ENCODE measurements at places on chromosomes 6 and 20.

DNA sequence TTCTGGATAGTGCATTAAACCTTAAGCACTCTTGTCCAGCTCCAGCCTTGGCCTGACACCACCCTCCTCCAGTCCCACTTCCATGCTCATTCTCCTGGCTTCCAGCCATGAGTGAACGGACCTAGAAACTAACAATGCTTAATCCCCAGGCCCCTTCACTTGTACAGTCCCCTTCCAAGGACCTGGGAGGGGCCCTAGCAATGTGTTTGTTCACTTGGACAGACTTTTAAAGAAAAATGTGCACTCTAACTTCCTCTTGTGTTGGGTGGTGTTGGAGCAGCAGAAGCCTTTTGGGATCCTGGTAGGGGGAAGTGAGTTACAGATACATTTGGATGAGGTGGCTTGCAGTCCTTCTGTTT lies 48.9 kb upstream of the CCN6 start:
- DNase-seq = no peak

DNA sequence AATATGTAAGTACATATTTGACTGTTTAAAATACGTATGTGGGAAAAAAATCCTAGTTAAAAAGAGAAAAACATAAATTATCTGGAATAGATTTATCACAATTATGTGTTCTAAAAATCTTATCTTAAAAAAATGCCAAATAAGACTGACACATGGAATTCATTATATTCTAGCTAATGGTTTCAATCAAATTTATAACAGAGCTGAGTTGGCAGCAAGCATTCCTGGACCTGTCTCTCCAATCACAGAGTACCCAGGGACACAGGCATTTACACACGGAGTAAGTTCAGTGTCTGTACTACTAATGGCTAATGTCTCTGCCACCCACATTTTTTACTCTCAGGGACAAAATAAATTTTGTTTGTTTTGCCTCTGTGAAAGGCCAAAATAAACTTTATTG lies 122.3 kb downstream of the RPS12 start:
- DNase-seq = no peak

DNA sequence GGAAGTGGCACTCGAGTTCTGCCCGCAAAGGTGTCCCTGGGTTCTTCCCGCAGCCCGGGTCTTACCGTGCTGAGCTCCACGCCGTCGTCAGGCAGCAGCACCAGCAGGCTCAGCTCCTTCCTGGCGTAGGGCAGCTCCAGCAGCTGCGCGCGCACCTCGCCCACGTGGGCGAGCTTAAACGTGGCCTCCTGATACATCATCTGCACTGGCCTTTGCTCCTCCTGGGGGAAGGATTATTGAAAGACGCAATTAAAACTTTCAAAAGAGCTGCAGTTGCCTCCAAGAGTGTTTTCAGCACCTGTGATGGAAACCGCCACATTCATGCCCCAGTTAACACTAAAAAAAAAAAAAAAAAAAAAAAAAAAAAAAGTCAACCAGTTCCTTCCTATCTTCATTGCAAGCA lies 11.3 kb downstream of the SERPINB9 start:
- no peak for DNase-seq

- no peak for DNase-seq
Observed at GRCh38 chr6:116205281-116205680, 48.6 kb downstream of the TSPYL4 start.

- no peak for DNase-seq
Observed at GRCh38 chr6:123804014-123804786, 535 bp downstream of the NKAIN2 start.

DNA sequence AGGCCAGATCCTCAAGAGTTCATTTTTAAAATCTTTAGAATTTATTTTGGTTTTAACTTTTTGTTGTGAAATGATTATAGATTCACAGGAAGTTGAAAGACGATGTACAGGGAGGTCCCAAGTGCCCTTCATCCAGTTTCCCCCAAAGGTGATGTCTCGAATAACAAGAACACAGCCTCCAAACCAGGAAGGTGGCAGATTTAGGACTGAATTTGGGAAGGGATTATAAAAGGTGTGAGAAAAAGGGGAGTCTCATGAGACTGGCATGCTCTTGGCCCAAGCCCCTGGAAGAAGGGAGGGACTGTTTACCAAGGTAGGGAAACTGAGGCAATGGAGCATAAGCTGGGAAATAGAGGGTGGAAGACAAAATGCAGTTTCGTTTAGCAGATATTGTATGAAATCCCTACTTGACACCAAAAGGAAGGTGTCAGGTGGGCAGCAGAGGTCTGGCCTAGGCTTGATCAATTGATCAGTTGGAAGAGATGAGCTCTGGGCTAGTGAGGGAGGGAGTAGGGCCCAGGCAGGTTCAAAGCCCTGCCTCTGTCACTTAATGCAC lies 81.2 kb downstream of the BMP7 start:
- DNase-seq = no peak

DNA sequence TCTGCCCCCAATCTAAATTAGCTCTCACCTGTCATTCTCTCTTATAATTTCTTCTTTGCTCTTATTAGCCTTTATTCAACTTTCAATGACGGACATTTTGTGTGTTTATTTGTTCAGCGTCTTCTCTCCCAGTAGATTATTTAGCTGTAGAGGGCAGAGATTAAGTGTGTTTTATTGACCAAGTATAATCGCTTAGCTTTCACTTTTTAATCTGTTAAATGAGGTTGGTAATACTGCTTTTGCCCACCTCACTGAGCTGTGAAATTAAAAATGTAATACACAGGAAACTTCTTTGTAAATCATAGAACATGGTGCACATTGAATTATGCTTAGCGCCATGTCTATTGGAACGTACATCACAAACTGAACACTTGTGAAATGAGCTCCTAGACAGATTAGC lies 3.5 kb upstream of the CCN6 start:
- no peak for DNase-seq

DNA sequence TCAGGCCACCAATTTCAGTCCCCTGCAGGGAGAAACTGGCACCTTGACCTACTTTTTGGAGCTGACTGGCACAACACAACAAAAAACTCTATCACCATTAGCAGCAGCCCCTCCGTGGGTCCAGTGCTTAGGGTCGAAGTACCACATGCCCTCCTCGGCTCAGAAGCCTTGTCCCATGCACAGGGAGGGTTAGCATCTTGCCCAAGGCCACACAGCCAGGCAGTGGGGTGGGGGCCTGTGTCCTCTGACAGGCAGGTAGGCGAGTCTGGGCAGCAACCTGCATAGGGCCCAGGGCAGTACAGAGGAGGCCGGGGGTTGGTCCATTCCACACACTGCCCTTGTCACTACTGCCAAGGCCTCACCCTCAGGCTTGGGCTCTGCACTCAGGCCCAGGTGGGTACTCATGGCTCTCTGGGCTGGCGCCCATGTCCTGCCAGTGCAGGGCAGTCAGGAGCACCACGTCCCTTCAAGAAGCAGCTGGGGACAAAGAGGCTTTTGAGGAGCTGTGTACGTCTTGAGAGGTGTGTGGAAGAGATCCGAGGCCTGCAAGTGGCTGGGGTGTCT lies 53.6 kb downstream of the PYGB start:
- DNase-seq = no peak

- no peak for DNase-seq
Observed at GRCh38 chr6:155088856-155089255, 93.7 kb downstream of the TIAM2 start.

- DNase-seq = no peak
Observed at GRCh38 chr20:32329817-32330554, 28.1 kb upstream of the ASXL1 start.

DNA sequence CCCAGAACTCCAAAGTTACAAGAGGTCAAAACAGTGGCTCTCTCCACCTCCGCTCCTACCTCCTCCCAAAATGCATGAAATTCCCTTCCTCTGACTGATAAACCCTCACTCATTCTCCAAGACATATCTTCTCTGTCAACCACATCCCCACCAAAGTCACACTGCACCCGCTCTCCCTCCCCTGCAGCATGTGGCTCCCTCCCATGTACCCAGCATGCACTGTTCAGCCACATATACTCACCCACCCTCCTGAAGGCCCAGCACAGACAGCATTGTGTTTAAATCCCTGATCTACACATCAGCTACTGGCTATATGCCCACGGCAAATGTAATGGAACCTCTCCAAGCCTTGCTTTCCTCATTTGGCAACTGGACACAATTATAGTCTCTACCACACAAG lies 5.5 kb upstream of the POU5F1 start:
- DNase-seq = peak; percentile 72

DNA sequence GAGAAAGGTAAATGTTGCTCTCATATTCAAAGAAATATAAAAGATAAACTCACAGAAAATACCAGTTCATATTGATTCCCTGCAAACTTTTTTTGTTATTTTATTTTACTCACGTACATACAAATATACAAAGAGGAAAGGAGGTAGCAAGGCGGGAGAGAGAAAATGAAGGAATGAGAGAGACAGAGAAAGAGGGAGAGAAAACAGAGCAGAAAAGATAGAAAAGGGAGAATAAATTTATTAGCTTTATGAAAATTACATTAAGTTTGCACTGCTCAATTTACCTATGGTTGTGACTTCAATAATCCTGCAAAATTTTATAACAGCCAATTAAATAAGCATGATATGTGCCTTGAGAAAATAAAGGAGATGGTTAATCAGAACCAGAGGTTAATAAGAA lies 274.7 kb upstream of the CITED2 start:
- DNase-seq = no peak

DNA sequence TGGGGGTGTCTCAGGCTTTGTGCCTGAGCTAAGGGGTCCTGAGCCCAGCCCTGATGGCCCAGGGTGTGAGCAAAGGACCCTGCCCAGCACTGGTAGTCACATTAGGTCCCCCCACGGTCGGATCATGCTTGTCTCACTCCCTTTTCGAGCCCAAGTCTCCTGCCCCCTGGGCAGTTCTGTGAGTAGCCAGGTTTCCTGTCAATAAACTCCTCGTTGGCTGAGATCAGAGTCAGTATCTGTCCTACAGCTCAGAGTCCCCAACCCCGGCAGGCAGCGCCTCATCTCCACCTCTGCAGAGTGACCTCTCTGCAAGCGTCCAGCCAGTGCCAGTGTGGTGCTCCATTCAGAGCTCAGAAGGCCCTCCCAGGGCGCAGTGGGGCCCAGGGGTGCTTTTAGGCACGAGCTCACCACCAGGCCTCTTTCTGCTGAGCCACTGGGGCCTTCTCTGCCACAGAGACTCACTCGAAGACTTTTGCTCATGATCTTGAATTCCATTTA lies 93.7 kb upstream of the PMEPA1 start:
- no peak for DNase-seq

- no peak for DNase-seq
Observed at GRCh38 chr6:129938249-129939020, 77.3 kb upstream of the TMEM244 start.

DNA sequence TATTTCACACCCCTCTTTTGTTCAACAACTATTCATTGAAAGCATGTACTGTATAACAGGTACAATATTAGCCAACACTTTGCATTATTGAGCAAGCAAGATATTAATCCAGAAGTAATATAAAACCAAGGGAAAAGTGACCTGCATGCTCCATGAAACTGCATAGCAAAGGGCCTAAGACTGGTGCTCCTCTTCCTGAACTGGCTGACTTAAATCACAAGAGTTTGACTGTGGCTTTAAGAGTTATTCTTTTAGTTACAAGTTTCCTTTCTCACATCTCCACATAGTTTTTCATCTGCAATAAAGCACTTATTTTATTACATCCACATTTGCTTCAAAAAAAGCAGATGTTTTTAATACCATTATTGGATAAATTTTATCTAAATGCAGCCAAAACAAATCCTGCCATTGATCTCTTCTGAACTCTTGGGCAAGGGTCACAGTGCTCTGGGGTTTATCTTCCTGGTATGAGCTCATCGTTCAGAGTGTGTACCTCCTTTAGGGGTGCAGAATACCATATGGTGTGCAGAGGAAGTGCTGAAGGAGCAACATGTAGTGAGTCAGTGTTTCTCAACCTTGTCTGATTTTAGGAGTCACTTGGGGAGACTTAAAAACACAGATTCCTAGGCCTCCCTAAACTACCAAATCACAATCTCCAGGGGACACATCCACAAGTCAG lies 1225.9 kb upstream of the MAP3K7 start:
- no peak for DNase-seq

- no peak for DNase-seq
Observed at GRCh38 chr6:134061440-134061839, 9.0 kb upstream of the SLC2A12 start.

DNA sequence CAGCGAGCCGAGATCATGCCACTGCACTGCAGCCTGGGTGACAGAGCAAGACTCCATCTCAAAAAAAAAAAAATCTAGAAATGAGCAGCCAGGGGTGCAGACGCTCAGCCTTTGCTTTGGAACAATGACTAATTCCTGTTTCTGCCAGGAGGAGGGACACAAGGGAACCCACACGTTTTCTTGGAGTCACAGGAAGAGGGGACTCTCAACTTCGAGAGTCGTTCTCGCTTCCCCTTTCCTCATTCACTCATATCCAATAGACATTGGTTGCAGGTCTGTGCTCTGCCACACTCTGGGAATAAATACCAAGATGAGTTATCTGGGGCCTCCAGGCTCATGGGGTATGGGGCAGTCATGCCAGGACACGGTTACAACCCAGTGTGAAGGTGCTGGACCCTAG lies 91.5 kb upstream of the RREB1 start:
- DNase-seq = no peak

- DNase-seq = no peak
Observed at GRCh38 chr6:137272403-137272802, 53.2 kb upstream of the IFNGR1 start.

DNA sequence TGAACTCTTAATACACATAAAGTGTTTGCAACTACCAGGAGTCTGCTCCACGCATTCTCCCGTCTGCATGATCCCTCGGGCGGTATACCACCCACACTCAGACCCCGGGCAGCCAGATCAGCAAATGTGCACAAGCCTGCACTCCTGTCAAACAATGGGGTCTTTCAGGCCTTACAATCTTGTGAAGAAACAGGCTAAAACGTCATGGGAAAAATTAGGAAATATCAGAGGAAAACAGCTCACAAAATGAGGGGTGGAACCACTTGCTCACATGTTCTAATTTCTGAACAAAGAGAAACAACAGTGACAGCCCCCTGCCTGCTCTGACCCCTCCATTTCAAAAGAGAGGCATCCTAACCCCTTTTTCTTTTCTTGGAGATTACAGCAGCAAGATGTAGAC lies 69.4 kb downstream of the BACH2 start:
- DNase-seq = no peak

GRCh38 chr6:45619211-45619760 lies 241.6 kb upstream of the SUPT3H start:
- DNase-seq = no peak

- no peak for DNase-seq
Observed at GRCh38 chr6:134381959-134382358, 64.0 kb upstream of the SGK1 start.

DNA sequence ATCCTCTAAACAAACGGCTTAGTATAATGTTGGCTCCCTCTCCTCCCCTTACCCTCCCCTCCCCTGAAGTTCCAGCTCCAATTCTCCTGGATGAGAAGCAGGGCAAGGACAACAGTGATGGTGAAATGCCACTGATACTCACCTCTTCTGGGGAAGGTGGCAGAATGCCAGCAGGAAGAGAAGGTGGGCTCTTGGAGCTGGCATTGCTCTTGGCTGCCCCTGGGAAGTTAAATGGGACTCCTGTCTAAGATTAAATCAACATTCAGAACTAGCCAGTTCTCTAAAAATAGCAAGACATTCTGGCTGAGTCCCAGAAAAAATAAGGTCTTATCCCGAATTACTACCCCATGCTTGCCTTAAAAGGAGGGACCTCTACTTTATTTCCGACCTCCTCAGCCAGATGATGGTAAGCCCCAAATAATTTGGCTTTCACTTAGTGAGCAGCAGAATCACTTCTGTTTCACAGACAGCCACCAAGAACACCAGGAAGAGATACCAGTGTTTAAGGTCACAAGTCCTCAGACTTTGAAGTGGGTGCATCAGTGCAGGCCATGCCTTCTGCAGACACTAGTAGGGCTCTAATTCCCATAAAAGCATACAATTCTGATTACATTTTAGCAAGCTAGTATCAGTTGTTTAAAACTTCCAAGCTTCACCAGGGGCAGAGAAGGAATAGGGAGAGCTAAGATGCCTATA lies 46.0 kb upstream of the IL17A start:
- no peak for DNase-seq

Data from HS-5 (cell line).